ENCODE measurements at places on chromosomes 1 and 21.

DNA sequence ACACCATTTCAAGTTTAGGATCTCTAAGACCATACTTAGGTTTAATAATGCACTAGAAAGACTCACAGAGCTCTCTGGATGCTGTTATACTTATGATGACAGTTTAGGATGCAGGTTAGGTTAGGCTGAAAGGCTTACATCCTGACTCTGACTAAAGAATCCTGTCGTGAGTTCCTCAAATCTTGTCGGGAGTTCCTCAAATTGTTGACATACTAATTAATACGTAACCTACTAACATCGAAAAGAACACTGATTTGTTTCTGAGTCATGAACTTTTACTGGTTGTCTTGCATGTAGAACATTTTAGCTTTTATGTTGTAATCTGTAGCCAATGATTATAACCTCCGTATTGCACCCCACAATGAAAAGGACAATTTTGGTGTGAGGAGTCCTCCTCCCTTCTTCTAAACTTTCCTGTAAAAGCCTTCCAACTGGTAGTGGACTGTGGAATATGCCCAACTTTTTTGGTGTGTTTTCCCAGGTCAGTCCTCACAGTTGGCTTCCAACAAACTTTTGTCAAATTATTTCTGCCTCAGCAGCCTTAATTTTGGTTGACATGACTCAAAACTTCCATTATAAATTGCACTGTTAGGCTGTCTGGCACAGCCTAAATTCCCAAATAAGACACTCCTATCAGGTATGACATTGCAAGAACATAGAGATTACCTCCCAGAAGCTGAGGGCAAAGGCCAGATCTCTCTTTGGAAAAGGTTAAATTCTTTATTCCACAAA lies 107.9 kb upstream of the PALMD start:
- no peak for DNase-seq

DNA sequence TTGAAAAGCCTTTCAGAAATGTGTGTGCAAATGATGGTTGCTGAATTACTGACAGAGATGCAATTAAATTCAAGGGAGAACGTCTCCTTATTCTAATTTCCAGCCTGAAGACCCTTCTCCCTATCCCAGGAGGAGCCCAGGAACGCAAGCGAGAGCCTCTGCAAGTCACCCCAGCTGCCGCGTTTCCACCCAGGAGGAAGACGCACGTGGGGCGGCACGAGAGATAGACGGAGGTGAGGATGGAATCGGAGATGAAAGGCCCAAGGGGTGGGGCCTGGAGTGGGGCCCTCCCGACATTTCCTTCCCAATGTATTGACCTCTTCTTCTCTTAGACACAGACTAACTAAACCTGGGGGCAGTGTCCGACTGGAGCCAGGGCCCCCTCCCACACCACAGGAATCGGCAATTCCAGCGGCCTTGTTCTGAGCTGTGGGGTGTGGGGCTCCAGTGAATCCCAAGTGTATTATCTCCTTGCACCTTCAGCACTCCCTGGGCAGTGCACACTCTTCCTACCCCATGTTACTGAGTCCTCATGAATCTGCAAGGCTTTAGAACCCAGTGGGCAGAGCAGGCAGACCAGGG lies 322.5 kb downstream of the AJAP1 start:
- no peak for DNase-seq

DNA sequence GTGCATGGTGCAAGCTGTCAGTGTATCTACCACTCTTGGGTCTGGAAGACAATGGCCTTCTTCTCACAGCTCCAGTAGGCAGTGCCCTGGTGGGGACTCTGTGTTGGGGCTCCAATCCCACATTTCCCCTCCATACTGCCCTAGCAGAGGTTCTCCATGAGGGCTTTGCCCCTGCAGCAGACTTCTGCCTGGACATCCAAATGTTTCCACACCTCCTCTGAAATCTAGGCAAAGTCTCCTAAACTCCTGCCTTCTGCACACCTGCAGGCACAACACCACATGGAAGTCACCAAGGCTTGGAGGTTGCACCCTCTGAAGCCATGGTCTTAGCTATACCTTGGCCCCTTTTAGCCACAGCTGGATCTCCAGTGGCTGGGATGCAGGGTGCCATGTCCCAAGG lies 31.8 kb upstream of the CITED4 start:
- DNase-seq = no peak

DNA sequence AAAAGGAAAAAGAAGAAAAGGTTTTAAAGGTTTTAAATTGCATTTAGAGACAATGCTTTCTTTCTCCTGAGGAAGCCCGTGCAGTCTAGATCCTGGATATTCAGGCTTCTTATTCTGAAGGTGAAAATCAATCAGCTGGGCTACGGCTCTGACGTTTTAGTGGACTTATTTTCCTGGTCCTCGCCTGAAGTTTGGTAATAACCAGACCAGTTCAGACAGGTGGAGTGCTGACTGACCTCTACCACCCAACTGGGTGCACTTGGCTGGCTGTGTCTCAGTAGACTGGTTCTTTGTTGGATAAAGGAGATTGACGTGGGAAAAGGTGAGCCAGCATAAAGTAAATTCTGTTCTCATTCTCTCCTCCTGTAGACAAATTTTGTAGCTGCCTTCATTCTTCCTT lies 7.2 kb upstream of the ATP1A1 start:
- DNase-seq = no peak

GRCh38 chr1:178916448-178917174 lies 45.7 kb upstream of the ANGPTL1 start:
- no peak for DNase-seq

DNA sequence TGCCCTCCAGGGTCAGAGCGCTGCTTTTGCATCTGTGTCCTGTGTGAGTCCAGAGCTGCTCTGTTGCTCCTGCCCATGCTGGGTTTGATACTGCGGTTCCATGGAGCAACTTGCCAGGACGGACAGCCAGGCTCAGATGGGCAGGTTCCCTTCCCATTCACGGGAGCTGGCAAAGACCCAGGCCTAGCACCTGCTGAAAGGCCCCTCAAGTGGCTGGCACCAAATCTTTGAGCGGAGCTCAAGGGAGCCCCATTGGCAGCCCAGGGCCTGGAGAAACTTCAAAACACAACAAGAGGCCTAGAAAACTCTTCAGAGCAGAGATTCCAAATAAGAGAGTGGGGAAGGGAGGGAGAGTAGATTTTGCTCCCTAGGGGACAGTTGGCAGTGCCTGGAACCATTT lies 97.2 kb downstream of the ACTL8 start:
- no peak for DNase-seq

- no peak for DNase-seq
Measured at GRCh38 chr1:95002164-95002539, 70.6 kb downstream of the ALG14 start.

- DNase-seq = no peak
Measured at GRCh38 chr1:171863531-171863930, 22.2 kb downstream of the DNM3 start.

GRCh38 chr1:66480162-66480561 lies 53.8 kb upstream of the SGIP1 start:
- no peak for DNase-seq

Measured in natural killer cell (primary cell).